ENCODE measurements at places on chromosomes 7 and 10.

DNA sequence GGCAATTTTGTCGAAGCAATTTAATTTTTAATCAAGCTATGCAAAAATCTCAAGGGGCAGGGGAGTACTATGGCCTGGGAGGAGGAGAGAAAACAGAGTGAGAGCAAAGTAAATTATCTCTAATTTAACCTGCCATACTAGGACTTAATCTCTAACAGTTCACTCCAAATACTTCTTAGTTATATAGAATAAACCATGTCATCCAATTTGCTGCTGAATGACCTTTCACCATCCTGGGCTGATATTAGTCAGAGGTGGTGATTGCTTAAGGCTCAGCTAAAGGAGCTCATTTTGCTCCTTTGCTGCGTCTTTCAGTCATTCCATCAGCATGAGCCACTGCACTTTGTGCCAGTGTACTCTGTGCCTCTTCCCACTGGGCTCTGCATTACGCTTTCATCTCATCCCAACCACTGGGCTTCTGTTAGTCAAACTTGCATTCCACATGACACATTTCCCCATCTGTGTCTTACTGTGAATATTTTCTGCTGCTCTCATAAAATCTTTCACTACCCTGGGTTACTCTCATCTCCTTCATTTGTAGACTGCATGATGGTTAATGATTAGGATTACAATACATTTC, 84.3 kb downstream of the CD36 start:
- DNase-seq: no peak

DNA sequence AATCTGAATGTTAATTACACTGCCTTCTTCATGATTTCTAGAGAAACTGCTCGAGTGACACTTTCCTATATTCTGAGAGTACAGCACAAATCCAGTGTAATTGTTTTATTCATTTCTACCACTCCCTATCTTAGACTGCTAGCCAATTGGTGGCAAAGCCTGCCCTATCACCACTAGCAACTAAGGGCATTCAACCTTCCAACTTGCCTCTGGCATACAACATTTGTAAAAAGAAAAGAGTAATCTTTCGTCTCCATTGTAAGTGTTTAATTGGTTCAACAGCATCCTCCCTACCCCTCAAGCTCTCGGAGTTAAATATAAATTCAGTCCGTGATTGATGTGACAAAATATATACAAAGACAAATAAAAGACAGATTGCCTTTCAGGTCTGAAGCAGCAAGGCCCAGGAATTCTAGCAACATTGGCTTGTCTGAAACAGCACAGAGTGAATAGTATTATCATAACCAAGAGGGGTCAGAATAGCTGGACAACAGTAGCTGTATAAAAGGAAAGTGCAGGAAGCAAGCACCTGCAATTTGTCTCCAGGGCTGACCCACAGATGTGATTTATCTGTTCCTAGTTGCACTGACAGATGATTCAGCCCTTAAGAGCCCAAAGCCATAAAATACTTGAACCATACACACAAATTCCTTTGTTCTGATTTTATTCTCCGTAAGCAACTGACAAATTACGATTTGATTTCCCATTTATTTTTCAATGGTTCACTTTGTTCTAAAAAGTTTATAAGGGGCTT, 47.6 kb upstream of the ANKRD1 start:
- DNase-seq: no peak

- DNase-seq: no peak
Observed at GRCh38 chr7:755413-755805, 28.3 kb upstream of the PRKAR1B start.

DNA sequence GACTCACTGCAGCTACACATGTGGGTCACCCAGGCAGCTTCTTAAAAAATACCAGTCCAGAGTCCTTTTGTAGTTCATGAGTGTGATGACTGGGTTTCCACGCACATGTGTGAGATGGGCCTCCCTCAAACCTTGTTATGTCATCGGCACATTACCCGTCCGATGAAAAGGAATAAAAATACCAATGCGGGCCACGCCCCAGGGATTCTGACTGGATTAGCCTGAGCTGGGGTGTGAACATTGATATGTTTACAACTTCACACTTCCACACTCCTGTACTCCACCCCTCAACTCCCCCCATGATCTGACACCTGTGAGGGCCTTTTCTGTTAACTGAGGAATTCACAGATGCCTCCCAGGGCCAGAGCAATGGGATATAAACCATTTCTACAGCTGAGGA, 6.2 kb downstream of the SLC29A3 start:
- no peak for DNase-seq

DNA sequence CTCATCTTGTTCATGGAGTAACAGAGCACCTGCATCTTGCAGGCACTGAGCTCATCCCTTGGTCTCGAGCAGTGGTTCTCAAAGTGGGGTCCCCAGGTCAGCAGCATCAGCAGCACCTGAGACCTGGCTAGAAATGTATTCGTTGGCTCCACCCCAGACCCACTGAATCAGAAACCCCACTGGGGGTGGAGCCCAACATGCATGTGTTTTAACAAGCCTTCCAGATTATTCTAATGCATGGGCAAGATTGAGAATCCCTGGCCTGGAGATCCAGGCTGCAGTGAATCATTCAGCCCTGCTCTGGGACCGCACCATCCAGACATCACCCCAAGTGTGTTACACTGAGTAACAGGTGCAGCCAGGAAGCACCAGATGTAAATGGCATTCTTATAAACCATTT, 85.1 kb upstream of the PPIF start:
- no peak for DNase-seq

DNA sequence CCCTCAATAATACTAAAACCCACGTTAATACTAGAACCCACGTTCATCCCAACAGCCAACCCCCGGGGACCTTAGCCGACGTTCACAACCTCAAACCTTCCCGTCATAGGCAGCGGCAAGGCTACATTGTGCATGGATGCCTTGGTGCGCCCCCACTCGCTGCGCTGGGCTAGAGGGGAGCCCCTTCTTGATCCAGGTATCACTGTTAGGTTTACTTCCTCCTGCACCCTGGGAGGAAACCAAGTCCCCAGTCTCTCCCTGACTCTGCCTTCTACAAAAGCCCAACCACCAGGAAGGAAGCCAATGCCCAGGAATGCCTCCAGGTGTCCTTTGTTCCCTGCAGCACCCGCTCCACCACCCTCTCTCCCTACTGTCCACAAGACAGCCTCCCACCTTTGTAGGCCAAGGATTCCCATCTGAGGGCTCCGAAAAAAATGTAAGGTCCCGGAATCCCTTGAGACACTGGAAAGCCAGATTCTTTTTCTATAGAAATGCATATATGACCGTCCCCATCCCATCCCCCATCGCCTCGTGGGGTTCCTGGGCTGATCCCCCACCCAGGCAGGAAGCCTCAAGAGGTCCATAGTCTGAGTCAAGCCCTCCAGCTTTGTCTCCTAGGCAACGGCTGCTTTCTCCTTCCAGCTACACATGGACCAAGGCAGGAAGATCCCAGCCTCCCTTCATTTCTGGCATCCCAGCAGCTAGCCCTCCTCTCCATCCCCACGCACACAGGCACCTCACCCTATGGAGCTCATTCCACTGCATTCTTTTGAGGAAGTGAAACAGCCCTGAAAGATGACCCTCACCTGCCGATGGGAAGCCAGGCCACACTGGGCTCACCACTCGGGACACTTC, 25.2 kb downstream of the CTBP2 start:
- DNase-seq: no peak

- no peak for DNase-seq
Observed at GRCh38 chr7:1081931-1082401, 5.9 kb upstream of the GPER1 start.

GRCh38 chr7:159007996-159008389, 136.7 kb downstream of the VIPR2 start:
- no peak for DNase-seq

GRCh38 chr10:95404462-95404858, 113.7 kb upstream of the PDLIM1 start:
- DNase-seq: no peak

DNA sequence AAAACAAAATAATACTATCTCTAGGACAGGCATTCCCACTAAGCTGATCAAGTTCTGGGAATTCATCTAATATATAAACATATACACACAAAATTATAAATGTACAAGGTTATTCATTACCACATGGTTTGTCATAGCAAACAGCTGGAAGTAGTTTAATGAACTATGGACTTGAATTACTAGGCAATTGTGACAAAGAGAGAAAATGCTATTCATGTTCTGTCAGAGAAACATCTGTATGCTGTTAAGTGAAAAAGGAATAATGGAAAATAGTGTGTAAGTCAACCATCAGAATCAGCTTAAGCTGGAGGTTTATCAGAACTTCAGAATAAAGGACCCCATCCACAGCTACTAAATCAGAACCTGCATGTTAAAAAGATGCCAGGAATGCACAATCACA, 2.8 kb downstream of the ZNF248 start:
- DNase-seq: no peak

DNA sequence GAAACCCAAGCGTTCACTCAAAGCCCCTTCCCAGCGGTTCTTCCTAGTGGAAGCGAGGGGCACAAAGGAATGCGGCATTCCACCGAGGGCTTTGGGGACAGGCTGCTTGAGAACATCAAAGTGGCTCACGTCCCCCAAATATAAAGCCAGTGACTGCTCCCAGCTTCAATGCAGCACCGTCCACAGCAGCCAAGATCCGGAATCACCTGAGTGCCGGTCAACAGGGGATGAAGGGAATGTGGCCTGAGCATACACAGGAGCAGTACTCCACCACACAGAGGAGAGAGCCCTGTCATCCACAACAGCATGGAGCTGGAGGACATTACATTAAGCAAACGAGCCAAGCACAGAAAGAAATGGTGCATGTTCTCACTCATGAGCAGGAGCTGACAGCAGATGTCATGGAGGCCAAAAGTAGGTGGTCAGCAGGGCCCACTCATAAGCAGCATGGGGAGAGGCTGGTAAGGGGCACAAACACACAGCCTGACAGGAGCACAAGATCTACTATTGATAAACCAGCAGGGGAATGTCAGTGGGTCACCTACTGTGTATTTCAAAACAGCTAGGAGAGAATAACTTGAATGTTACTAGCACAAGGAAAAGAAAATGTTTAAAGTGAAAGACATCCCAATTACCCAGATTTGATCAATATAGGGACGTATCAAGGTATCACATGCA, 79.5 kb downstream of the DIP2C start:
- DNase-seq: no peak

- no peak for DNase-seq
Observed at GRCh38 chr10:130029209-130029608, 65.1 kb upstream of the EBF3 start.

GRCh38 chr10:33732161-33732680, 397.8 kb upstream of the NRP1 start:
- no peak for DNase-seq

DNA sequence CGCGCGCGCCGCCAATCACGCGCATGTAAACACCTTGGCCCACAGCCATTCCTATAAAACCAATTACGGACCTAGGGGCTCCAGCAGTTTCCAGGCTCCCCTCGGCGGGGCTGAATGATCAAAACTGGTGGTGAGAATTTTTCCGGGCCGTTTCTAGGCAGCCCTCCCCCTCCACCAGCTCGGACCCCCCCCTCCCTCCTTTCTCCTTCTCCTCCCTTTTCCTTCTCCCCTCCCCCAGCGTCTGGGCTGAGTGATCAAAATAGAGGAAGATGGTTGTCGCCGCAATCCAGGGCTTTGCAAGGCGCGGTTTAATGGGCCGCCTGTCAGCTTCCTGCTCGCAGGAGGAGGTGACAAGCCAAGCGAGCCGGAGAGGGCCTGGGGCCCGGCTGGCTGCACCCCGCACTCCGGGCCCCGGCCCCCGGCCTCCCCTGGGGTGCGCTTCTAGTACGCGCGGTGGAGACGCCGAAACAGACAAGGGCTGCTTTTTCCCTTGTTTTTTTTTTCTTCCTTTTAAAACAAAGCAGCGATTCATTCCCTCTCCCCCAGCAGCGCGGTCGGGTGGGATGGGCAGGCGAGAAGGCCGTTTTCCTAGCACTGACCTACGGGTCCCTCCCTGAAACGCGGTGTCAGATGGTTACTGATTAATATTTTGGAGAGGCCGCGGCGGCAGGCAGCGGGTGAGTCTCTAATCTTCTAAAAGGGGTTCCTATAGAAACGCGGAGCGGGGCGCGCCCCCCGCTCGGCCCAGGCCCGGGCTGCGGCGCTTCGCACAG, 528 bp upstream of the TNRC18 start:
- DNase-seq: no peak
